ENCODE measurements at places on chromosomes 5 and 9. TPM values are rescaled to one million over a fixed set of nuclear protein-coding genes. Genes with fewer than 3 reads are reported as not detected.

TNFSF15 gene
- total RNA-seq: not detected

FOXD4L6 gene
- not detected for total RNA-seq

PPP6C gene
- total RNA-seq: 55.6 TPM

LURAP1L gene
- 3.4 TPM for total RNA-seq

GRCh38 chr5:78541086-78541654 is 107.4 kb downstream of the LHFPL2 start:
- DNase-seq: no peak

GRCh38 chr5:59745415-59745863 is 148.1 kb downstream of the PDE4D start:
- DNase-seq: peak; percentile 92

GRCh38 chr5:142957528-142957927 is 187.4 kb downstream of the ARHGAP26 start:
- no peak for DNase-seq
